ENCODE measurements at places on chromosomes 2 and 18. TPM values are rescaled to one million over a fixed set of nuclear protein-coding genes. Genes with fewer than 3 reads are reported as not detected.

- no peak for DNase-seq
Measured at GRCh38 chr2:111219285-111219684, 98.6 kb downstream of the BCL2L11 start.

- DNase-seq: no peak
Measured at GRCh38 chr2:20603791-20604190, 47.1 kb downstream of the HS1BP3 start.

DNA sequence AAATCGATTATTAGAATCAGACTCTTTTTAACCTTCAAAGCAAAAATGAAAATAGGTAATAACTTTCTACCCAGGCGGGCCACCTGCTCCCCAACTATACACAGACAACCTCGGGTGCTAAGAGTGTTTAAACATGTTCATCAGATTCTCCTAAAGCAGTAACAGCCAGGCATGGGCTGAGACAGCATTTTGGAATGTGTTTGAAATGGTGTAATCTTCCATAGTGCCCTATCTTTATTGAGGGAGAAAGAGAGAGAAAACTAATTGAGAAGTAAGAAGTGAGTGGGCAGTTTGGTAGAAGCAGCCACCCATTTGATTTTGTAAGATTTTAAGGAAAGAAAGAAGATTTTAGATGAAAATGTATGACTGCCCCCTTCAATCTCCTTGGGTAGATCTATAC, 196.1 kb upstream of the CTAGE1 start:
- no peak for DNase-seq

Gene SLC9A4
- 0.04 TPM for total RNA-seq

Gene ITPRID2
- total RNA-seq: 89.2 TPM

Gene ACADL
- total RNA-seq: not detected

DNA sequence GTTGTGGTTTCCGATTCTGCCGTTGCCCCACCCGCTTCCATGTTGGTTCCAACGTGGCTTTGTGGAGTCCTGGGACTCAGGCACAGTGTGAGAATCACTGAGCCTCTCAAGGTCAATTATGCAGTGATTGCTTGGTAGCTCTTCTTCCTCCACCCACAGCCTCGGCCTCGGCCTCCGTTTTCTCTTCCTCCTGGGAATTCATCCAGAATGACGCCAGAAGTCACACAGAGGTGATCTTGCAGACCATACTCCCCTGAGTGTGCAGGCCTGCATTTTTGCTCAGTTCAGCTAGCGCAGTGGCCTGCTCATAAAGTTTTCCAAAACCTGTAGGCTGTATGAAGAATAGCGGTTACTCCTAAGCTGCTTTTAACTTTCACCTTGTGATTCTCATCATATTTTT, 273.3 kb downstream of the GBX2 start:
- DNase-seq: no peak

DNA sequence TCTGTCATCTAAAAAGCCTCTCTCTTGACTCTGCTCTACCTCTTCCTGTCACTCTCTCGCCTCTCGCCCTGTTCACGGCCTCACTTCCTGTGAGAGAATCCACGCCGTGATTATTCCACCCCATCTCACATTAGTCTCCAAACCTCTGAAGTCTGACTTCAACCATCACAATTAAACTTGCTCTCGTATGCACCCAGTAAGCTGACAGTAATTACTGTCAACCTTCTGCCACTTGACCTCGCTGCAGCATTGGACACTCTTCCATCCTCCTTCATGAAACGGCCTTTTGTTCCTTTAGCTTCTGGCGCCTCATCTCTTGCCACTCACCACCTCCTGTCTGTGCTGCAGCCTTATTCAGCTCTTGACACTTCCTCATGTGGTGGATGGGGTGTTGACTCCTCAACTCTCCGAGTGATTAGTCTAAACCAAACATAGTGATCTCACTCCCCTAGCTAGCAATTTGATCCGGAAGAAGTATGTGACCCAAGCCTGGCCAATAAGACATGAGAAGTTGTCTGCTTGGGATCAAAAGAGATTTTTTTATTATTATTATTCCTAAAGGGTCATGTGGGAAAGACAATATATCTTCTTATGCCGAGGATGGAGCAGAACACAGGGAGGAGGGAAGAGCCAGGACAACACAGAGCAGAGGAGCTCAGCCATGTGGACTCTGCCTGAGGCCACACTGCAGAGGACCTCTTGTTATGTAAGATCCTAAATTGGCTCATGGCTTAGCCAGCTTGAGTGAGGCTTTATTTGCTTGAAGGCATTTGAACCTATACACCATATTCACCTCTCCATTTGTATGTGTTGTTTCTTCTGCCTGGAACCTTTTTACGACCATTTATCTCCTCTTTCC, 38.4 kb upstream of the MYO1B start:
- no peak for DNase-seq

DNA sequence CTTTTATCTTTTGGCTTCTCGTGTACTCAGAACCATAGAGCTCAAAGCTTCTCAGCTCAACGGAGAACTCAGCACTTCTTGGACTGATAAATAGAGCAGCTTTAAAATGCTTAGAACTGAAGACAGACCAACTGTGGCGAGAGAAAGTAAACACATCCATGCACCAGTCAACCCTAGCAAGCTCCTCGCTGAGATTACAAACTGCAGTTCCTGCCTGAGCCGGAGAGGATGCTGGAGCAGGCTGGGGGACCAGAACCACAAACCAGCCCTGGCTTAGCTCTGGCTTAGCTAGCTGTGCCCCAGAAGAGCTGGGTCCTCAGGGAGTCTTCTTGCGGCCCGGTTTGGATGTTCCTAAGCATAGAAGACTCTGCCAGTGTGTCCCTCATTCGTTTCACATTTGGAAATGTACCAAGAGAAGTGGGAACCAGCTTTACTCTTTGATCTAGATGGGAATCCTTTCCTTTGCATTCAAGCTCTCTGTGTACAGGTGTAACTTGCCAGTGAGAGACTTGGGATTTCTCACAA, 5.6 kb downstream of the PAX8 start:
- DNase-seq: peak; percentile 28

Gene SP140
- total RNA-seq: 0.35 TPM

Gene MXD1
- 19.8 TPM for total RNA-seq

Gene AMMECR1L
- total RNA-seq: 13.4 TPM

All from K562 (cell line).